ENCODE measurements at places on chromosomes 1 and 21. TPM values are rescaled to one million over a fixed set of nuclear protein-coding genes. Genes with fewer than 3 reads are reported as not detected.

DNA sequence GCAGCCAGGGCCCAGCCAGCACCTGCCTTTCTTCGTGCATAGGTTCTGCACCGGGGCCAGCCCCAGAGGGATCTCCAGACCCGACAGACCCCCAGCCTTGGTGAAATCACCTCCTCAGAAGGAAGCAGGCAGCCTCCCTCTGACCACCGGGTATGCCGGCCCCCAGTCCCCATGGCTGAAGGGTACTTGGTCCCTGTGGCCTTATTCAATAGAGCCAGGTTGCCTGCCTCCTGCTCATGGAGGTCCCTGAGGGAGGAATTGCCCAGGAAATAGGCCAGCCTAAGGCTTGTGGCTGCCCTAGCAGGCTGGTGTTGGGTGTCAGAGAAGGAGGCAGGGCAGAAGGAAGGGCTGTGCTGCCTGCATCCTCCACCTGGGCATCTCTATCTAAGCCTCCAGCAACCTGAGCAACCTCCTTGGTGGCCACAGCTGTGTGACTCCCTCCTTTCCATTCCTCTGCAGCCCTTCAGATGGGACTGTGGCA, 338.2 kb upstream of the VAMP3 start:
- DNase-seq, result no peak

The LIPI gene
- total RNA-seq, result not detected

- DNase-seq, result no peak
Measured at GRCh38 chr1:88943241-88943640, 49.2 kb downstream of the KYAT3 start.

DNA sequence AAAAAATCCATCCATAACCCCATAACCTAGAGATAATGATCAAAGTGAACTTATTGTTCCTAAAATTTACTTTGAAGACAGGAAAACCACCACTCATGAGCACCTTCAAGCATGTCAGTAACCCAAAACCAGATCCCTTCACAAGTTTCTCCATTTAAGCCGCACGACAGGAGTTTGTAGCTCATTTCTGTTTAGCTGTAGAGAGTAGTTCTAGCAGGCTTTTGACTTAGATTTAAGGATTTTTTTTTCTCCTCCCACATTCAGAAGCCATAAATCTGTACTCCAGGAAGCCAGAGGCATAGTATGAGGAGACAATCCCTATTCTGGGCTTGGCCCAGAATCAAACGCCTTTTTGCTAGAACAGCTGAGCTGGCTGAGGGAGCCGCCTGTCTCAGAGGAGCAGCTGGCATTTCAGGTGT, 25.6 kb downstream of the TOMM20 start:
- no peak for DNase-seq

- DNase-seq, result peak; percentile 55
Measured at GRCh38 chr1:31372051-31372450, 825 bp downstream of the FABP3 start.

The OR2T11 gene
- not detected for total RNA-seq

DNA sequence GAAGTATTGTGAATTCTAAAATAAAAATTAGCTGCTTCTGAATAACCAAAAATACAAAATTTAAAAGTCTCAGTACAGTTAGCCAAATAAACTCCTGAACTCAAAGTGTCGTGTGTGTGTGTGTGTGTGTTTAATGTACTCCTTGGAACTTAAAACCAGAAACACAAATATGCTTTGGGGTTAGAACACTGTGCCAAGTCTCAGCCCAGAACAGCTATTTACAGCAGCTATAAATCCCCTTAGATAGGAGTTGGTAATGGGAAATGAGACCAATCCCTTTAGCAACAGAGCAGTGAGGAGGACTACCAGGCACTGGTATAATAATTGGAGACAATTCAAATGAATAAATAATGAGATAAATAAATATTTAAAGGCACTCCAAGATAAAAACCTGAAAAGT, 83.1 kb downstream of the PATJ start:
- no peak for DNase-seq

DNA sequence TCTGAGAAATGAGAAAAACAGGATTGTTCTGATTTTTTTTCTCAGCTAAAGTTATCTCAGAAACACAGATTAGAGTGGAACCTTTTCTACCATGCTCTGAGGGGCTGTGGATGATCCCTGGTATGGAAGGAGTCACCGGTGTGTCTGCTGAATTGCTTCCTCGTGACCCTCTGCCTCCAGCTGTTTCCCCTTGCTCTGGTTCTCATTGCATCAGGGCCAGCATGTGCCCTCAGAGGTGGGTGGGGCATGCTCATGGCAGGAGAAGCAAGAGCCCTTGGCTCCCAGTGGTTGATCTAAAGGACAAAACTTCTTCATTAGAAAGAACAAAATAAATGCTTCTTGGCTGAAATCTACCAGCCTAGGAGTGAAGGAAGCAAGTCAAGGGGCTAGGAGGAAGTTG, 183.2 kb upstream of the HMCN1 start:
- DNase-seq, result no peak

The COL11A1 gene
- 5.0 TPM for total RNA-seq

- no peak for DNase-seq
Measured at GRCh38 chr1:230643908-230644307, 1.6 kb downstream of the COG2 start.

DNA sequence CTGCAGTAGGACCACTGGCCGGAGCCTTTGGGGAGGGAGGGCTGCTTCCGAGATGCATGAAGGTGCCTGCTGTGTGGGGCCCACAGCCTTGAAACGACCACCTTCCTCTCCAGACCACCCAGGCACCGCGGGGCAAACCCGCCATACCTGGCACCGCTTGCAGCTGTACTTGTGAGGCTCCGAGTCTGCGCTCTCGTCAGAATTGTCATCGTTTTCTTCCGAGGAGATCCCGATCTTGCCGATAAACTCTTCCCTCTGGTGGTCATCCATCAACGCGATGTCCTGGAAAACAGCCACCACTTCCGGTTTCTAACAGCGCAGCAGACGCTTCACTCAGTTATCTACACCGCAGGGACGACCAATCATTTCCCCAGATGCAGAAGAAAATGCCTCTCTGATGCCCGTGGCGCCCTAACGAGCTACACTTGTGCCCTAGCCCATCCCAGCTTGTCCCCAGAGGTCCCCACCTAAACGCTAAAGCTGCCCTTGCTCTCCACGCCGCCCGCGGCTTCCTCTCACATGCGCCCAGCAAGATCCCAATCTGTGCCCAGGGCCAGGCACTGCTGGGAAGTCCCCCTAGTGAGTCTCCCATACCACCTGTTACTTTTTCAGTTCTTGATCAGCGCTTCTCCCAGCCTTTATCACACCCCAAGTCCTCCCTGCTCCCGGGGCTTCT, 55.0 kb upstream of the RIPK4 start:
- DNase-seq, result no peak

The NUDT4B gene
- not detected for total RNA-seq

The EFCAB7 gene
- total RNA-seq, result 16.7 TPM

DNA sequence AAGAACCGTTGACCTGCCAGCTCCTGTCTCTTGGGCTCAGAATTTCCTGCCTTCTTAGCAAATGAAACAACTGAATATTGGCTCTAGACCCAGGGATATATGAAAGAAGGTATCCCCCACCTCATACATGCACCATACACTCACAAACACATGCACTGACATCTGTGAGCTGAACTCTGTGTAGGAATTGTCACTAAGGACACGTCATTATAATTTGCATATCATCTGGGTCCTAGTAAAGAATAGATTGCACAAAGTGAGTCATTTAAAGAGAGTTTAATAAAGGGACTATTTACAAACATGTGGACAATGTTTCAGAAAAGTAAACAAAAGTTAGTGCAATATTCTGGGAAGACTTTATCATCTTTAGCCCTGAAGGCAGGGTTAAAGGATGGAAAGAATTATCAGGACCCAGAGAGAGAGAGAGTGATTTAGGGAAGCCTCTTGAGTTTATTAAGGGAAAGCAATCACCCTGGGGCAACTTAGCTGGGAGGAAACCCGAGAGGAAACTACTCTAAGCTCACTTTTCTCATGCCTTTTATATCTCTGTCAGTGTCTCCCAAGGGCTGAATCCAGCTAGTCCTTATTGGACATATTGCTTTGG, 74.1 kb upstream of the PLA2G4A start:
- DNase-seq, result no peak

The RGS1 gene
- total RNA-seq, result 5.5 TPM

GRCh38 chr21:32099812-32100416, 178.9 kb downstream of the MIS18A start:
- DNase-seq, result no peak

- DNase-seq, result no peak
Measured at GRCh38 chr1:99573431-99574217, 72.3 kb upstream of the PALMD start.

The NOS1AP gene
- 2.6 TPM for total RNA-seq

- DNase-seq, result no peak
Measured at GRCh38 chr1:243693800-243694199, 156.2 kb downstream of the AKT3 start.

- DNase-seq, result no peak
Measured at GRCh38 chr1:201325678-201326060, 42.4 kb downstream of the PKP1 start.

GRCh38 chr1:9867408-9868243, 42.4 kb downstream of the CTNNBIP1 start:
- DNase-seq, result peak; percentile 73

All from adrenal gland (tissue), 19 donors.